ENCODE measurements at places on chromosomes 4 and X. TPM values are rescaled to one million over a fixed set of nuclear protein-coding genes. Genes with fewer than 3 reads are reported as not detected.

DNA sequence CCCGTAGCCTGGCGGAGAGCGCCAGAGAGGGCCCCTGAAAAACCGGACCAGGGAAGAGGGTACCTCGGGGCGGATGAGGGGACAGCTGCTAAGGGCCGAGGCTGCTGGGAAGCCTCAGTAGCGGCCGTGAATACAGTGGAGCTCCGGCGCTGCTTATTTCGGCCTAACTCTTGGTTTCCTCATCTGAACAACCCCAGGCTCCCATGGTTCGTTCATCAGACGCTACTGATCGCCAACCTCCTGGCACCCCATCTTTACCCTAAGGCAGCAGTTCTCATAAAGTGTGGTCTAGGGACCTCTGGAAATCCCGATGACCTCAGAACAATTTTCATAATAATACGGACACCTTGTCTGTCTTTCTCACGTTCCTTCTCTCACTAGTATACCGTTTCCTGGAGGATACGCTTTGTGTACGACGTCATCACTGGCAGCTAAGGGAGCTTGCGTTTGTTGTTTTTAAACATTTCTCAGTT lies 645 bp upstream of the RAB28 start:
- DNase-seq: no peak

The CTAG2 gene
- not detected for polyA plus RNA-seq

DNA sequence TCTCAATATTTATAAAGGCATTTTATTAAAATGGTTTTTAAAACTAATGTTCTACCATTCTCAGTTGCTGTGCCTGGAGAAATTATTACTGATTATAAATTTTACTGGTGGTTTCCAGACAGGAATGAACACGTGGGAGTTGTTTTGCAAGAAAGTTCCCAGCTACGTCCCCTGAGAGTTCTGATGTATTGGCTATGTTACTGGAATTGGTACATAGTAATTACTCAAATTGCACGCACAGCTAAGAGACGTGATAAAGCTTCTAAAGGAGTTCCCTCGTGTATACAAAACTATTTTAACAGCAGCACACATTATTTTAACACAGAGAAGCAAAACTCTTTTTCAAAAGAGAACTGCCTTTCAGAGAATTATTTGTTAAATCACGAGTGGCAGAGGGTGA lies 292.2 kb downstream of the NLGN4X start:
- no peak for DNase-seq

- no peak for DNase-seq
Observed at GRCh38 chr4:184356366-184356765, 118.0 kb downstream of the IRF2 start.

DNA sequence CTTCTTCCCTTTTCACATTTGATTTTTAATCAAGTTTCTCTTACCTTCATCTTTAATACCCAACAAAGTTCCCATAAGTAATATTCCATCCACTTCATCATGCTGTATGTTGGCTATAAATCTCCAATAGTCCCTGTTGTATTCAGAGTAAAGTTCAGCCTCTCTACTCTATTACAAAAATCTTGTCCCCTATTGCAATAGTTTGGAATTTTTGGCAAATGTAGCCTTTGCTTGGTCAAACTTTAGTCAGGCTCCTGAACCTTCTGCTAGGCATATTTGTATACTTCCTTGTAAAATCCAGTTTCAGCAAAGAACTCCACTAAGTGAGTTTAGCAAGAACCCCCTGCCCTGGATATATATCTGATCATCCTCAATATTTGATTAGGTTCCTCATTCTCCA lies 54.0 kb upstream of the PACRGL start:
- no peak for DNase-seq

DNA sequence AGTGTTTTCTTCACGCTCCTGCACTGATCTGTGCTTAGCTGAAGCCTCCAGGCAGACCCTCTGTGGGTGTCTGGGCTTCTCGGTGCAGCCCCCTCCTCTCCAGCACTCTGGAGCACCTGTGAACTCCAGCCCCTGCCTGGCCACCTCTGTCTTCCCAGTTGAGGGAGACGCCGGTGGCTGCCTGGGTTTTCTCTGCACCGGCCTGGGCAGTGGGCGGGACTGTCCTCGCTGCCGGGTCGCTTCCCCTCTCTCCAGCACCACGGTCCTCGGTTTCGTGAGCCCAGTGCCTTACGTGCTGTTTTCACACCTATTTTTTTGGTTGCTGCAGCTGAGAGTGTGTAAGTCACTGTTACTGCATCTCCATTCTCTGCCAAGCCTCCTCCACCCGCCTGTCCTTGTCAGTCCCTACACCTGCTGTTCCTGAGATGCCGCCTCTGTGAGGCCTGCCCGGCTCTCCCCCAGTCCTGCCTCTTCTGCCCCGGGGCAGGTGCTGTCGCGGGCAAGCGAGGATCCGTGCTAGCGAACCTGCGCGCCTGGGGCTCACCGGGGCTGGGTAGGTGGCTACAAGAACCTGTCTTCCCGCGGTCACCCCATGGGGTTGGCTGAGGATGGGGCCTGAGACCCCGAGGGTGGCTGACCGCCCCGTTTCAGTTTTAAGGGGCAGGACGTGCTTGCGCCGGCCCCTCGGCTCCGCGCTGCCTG lies 2.4 kb upstream of the FGFRL1 start:
- DNase-seq: no peak

The GPM6B gene
- polyA plus RNA-seq: 19.9 TPM

DNA sequence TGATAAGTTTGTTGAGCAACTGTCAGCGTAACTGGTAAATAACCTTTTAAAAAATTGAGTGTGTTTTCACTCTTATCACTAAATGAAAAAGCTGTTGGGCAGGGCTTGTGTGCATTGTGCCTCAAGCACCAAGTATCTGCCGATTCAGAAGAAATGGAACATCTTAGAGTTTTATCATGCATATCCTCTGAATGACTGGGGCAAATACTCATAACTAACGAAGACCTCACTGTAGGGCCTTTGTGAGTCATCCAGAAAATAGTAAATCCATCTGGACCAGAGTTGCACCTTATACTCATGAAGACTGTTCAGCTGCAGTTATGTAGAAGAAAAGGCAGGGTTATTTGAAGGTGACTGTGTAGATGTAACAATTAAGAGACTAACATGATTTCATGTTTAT lies 222.1 kb downstream of the CAMK2D start:
- no peak for DNase-seq

The PHOX2B gene
- 0.88 TPM for polyA plus RNA-seq

- DNase-seq: no peak
Observed at GRCh38 chrX:49232525-49232924, 615 bp downstream of the CACNA1F start.

The TRIM75 gene
- 0.08 TPM for polyA plus RNA-seq

GRCh38 chr4:149738156-149738555 lies 77.5 kb downstream of the IQCM start:
- no peak for DNase-seq

The SNX12 gene
- polyA plus RNA-seq: 54.0 TPM

- no peak for DNase-seq
Observed at GRCh38 chr4:7020290-7020689, 22.9 kb upstream of the TADA2B start.

GRCh38 chr4:31187979-31188378 lies 467.8 kb downstream of the PCDH7 start:
- no peak for DNase-seq

- no peak for DNase-seq
Observed at GRCh38 chr4:108227923-108228322, 59.2 kb upstream of the LEF1 start.

DNA sequence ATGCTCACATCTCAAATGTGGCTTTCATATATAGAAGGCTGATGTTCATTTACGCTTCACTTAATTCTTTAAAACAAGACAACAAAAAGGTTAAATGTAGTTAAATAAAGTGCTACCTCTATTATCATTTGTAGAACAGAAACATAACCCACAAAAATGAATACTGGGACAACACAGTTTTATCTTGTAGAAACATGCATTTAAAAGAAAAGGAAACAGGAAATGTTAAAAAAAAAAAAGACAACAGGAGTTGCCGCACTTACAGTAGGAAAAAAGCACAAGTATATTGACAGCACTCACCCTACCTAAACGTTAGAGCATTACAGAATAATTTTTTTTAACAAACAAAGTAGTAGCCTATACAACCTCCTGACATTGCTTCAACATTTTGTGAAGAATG lies 4.8 kb downstream of the THOC2 start:
- no peak for DNase-seq

- no peak for DNase-seq
Observed at GRCh38 chr4:78659264-78659663, 107.7 kb downstream of the ANXA3 start.

DNA sequence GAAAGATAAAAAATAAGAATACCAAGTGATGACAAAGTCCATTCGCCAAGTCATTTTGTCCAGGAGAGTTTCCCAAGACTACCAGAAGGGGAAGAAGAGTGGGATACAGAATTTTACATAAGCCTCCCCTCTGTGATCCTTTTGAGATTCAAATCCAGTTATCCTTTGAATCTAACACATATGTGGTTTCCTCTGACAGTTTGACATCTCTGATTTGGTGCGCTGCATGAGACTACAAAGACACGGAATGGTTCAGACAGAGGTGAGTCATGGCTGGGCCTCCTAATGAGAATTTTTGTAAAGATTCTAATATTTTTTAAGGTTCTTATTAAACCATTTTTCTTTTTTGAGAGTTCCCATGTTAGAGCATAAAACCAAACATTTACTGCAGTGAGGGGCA lies 38.3 kb downstream of the SLC10A6 start:
- DNase-seq: no peak

DNA sequence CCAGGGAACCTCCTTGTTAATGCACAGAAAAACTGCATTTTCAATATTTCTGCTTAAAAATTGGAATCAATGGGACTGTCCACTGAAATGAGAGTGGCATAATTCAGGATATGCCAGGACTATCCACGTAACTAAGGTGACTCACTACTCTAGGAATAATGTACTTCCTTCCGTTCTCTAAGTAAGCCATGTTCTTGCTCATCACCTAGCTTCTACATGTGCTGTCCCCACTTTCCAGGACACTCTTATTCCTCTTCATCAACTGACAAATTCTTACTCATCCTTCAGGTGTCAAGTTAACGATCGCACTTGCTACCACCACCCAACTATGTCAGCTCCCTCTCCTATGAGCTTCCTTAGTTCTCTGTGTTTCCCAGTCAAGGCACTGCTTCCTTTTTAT lies 342.8 kb upstream of the F9 start:
- DNase-seq: no peak

DNA sequence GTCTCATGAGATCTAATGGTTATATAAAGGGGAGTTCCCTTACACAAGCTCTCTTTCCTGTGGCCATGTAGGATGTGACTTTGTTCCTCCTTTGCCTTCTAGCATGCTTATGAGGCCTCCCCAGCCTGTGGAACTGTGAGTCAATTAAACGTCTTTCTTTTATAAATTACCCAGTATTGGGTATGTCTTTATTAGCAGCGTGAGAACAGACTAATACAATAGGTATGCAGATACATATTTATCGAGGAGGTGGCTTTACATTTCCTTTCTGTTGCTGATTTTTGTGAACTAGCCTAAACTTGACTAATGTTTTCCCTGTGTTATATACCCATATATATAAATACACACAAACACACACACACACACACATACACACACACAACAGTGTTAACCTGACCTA lies 80.2 kb downstream of the VCX2 start:
- DNase-seq: no peak

The SRD5A3 gene
- polyA plus RNA-seq: 19.8 TPM

- no peak for DNase-seq
Observed at GRCh38 chrX:57134702-57135101, 2.5 kb downstream of the SPIN2A start.

The LRPAP1 gene
- 193 TPM for polyA plus RNA-seq

GRCh38 chrX:70878902-70879301 lies 29.6 kb downstream of the TEX11 start:
- no peak for DNase-seq

- DNase-seq: no peak
Observed at GRCh38 chrX:124736553-124737270, 390.3 kb downstream of the SH2D1A start.

The DUSP21 gene
- not detected for polyA plus RNA-seq

The LAS1L gene
- 42.3 TPM for polyA plus RNA-seq

DNA sequence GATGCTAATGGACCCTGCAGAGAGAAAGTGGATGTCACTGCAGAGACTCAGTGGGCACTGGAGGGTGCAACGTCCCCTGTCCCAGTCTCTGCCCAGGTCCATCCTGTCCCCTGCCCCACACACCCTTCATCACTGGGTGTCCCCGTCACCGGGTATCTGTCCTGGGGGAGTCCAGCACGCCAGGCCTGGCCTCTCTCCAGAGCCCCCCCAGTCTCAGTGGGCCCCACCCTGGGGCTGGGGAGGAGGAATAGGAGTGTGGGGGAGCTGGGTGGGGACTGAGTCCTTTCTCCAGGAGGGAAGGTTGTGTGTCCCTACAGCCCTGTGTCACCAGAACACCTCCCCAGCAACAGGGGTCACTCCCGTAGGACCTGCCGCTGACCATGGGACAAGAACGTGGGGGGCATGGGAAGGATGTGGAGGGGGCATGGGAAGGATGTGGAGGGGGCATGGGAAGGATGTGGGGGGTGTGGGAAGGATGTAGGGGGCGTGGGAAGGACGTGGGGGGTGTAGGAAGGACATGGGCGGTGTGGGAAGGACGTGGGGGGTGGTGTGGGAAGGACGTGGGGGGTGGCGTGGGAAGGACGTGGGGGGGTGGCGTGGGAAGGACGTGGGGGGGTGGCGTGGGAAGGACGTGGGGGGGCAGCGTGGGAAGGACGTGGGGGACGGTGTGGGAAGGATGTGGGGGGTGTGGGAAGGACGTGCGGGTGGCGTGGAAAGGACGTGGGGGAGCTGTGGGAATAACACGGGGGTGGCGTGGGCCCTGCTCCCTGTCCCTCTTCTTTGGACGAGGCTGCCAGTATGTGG lies 21.0 kb upstream of the SPON2 start:
- no peak for DNase-seq

The TIMM8A gene
- 17.7 TPM for polyA plus RNA-seq

The SLC7A11 gene
- 1.9 TPM for polyA plus RNA-seq

The PGAM4 gene
- polyA plus RNA-seq: not detected

The DCLK2 gene
- 12.2 TPM for polyA plus RNA-seq

The RAB40A gene
- polyA plus RNA-seq: 2.7 TPM

The TMPRSS11A gene
- polyA plus RNA-seq: not detected

The SYN1 gene
- 8.1 TPM for polyA plus RNA-seq

GRCh38 chr4:52107745-52108144 lies 56.6 kb downstream of the SPATA18 start:
- no peak for DNase-seq

GRCh38 chrX:76538860-76539259 lies 111.3 kb downstream of the MAGEE1 start:
- DNase-seq: no peak

- no peak for DNase-seq
Observed at GRCh38 chr4:151807220-151807619, 46.4 kb upstream of the GATB start.

DNA sequence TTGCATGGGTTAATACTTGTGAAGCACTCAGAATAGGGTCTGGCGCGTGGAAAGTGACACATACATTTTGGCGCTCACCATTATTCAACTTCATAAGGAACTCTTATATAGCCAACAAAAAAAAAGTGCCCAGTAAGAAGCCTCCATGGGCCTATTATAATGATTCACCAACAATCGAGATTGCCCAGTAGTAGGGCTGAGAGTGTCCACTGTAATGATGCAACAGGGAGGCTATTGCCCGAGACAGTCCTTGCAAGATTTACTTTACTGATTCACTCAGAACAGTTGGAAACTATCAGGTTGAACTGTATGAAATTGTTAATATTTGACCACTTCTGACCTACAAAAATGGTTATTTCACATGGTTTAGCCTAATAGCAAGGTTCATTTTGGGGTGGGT lies 86.0 kb downstream of the PJA1 start:
- no peak for DNase-seq

GRCh38 chr4:688854-689681 lies at the start of gene SLC49A3:
Gene SLC49A3 (minus strand): TSS chr4:689151. CDS start chr4:689127, 24 bp downstream.
- no peak for DNase-seq

Data from right renal pelvis (tissue), 4 donors.